GDM1 (cell line): ENCODE measurements at places on chromosomes 3 and 15.

- no peak for DNase-seq
Measured at GRCh38 chr3:158847452-158847821, 45.6 kb downstream of the MFSD1 start.

DNA sequence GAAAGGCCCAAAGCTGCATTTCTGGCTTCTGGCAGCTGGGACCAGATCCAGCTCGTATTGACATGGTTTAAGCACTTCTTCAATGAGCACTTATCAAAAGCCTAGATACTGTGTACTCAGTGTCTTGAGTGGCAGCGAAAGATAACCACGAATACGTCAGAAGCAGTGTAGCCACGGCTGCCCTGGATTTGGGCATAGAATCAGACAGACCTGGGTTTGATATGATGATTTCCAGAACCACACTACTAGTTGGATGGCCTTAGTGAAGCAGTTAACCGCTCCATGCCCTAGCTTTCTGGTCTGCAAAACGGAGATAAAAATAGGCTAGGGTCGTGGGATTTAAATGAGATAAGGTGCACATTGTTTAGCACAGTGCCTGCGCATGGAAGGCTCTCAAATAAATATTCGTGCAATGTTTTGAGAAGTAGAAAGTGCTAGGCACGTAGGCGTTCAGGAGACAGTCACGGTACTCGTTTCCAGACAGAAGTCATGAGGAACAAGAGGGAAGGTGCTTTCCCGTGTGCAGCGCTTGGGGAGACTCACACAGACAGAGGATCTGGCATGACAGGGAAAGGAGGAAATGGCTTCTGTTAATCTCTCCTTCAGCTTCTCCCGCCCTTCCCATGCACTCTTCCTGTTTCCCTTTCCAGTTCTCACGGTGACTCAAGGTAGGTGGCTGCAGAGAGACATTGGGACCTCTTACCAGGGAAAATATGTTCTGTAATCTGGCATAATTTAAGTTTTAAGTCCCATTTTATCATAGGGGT is 70.3 kb downstream of the CCNL1 start:
- no peak for DNase-seq

GRCh38 chr3:175914785-175915184 is 1055.7 kb downstream of the NAALADL2 start:
- no peak for DNase-seq

GRCh38 chr15:72836676-72837330 is 53.2 kb upstream of the ADPGK start:
- DNase-seq: no peak

- DNase-seq: no peak
Measured at GRCh38 chr3:158404131-158404718, 166.8 kb upstream of the MLF1 start.

- DNase-seq: no peak
Measured at GRCh38 chr15:54776410-54776809, 420.3 kb downstream of the RSL24D1 start.

GRCh38 chr3:169430707-169431404 is 232.7 kb downstream of the MECOM start:
- DNase-seq: no peak
